Omental fat pad (tissue), 4 donors: ENCODE measurements at places on chromosomes 7 and 10.

- no peak for DNase-seq
Observed at GRCh38 chr7:156039194-156039593, 226.9 kb upstream of the SHH start.

- no peak for DNase-seq
Observed at GRCh38 chr10:126147866-126148587, 240.2 kb downstream of the ADAM12 start.

GRCh38 chr7:55425141-55425752, 60.1 kb downstream of the LANCL2 start:
- DNase-seq, result no peak

DNA sequence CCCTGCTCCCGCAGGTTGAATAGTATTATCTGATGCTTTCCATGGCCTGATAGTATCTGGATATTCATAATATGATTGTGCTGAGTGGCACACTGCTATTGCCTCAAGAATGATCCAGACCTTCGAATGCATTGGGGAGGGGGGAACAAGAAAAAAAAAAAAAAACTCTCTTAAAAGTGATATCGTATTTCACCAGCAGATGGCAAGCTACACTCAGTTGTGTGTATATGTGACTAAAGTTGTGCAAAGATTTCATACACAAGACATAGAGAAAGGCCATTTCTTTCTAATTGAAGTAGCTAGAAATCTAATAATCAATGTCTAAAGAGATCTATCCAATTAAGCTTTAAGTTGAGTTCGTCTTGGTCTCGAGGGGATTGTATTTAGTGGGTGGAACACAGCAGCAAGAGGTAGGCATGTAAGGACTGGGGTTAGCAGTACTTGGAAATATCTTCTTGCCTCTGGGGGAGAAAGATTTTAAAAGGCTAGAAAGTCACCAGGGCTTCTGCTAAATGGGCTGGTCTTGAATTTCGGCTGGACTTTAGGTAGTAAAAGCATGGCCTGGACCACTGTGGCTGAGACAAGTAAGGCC, 15.3 kb downstream of the SFRP4 start:
- DNase-seq, result no peak

GRCh38 chr7:1651031-1651446, 19.0 kb upstream of the ELFN1 start:
- no peak for DNase-seq

- no peak for DNase-seq
Observed at GRCh38 chr10:19825700-19826099, 9.5 kb downstream of the PLXDC2 start.

GRCh38 chr10:117574498-117575146, 32.1 kb downstream of the EMX2 start:
- no peak for DNase-seq

DNA sequence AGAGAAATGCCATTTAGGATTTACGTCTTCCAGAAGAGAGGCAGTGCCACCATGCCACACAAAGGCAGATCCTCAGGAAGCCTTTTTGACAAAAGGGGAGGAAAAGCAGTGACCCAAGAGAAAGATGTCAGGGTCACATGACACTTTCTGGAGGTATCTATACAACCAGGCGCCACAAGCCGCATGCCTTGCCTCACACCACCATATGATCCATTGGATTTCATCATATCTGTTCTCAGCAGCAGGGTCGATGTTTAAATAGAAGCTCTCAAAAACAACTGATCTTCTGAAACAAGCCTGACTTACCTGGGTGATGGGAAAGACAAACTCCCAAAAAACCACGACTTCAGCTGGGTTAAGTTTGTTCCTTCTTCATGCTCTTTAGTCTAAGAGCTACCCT, 52.5 kb upstream of the UNC5B start:
- DNase-seq, result no peak

DNA sequence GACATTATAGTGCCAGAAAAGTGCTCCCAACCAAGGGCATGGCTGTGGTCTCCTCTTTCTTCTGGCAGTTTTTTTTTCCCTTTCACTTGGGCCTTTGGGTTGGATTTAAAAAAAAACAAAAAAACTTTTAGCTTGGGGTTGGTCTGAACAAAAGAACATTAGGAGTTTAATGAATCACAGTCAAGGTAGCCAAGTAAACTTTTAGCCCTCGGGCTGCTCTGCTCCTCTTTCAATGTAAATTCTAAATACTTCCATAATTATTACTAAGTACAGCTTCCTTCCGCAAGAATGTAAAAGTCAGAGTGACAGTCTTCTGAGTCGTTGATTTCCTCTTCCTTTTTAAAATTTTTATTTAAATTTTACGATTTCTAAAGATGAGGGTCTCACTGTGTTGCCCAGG, 79.2 kb downstream of the NRF1 start:
- no peak for DNase-seq

DNA sequence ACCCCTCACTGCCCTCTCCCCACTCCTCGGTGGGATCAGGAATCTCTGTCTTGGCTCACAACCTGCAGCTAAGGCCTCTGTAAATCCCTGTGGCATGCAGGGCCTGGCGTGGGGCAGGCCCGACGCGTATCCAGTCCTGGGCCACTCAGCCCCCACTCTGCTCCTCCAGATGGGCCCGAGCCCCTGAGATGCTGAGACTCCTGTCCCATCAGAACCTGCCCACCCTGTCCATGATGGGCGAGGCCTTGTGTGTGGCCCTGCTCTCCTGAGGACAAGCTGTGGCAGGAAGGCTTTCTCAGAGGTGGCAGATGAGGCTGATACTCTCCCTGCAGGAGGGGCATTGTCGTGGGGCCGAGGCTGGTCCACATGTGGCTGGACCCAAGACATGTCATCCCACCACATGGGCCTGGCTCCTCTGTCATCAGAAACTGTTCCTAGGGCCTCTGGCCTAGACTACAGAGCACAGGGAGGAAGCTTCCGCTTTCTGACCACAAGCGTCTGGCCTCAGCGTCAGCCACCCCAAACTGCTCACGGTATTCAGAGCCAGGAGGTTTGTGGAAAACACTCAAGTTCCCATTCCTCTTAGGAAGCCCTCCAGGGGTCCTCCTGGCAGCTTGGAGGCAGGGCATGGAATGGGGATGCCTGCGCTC, 6.0 kb downstream of the ALOX5 start:
- no peak for DNase-seq
